ENCODE measurements at places on chromosomes 4 and X.

DNA sequence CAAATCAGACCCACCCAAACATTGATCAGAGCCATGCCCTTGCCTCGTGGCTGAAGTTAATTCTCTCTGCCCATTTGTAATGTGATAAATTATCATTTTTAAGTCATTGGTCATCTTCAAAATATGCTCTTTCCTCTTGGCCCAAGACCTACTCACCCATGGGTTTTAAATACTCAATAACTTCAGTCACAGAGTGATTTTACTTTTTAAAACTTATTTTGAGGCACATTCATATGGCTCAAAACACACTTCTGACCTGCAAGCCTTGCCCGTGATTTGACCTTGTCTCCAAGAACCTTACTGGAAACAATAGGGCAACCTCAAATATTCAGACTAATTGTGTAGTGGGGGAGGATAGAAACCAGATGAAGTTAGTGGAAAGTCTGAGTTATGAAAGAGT lies 176.2 kb upstream of the LNX1 start:
- no peak for DNase-seq

- DNase-seq = no peak
Observed at GRCh38 chr4:168386002-168386401, 67.5 kb upstream of the DDX60 start.

- DNase-seq = no peak
Observed at GRCh38 chrX:16205840-16206239, 38.6 kb downstream of the MAGEB17 start.

DNA sequence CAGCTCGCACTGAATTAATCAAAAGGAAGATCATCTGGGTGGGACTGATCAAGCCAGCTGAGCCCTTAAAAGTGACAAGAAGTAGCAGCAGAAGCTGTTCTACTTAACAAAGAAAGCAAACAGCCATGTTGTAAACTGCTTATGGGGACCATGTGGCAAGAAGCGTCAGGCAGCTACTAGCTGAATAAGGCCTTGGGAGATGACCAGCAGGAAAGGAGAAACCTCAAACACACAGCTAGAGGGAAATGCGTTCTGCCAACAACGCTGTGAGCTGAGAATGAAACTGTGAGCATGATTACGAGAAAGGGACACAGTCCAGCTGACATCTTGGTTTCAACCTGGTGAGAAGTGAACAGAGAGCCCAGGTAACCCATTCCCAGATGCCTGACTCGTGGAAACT lies 49.3 kb upstream of the FAM9A start:
- no peak for DNase-seq

DNA sequence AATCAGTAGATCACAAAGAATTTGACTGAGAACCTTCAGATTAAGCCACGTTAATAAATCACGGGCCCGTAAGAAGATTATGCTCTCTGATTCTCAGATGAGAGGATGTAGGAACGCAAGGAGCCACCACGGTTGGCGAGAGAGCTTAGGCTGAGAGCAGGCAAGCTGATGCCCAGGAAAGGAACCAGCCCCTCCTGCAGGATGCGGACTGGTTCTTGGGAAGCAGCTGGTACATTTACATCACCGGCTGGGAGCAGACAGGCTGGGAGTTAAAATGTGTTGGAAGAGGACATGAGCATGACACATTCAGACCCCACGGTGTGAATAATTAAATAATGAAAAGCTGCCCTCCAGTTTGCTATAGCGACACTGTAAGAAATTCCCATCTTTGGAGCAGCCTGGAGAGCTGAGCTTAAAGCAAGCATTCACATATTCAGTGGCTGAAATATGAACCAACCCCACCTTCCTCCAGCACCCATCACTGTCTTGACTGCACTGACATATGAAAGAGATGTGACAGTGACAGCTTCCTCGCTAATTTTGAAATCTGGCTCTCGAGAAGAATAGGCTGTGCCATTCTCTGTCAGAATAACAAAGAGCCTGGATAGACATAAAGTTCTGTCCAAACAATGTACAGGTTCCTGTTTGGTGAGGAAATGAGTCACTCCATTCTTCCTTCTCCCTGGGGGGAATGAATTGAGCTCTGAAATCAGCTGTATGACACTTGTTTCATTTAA lies 33.1 kb downstream of the LNX1 start:
- DNase-seq = peak; percentile 33

GRCh38 chr4:152185786-152186550 lies 349.9 kb downstream of the FBXW7 start:
- DNase-seq = no peak
